ENCODE measurements at places on chromosomes 1 and 21.

- no peak for DNase-seq
These were observed 54.1 kb upstream of the MUTYH start for GRCh38 chr1:45394342-45394741.

- DNase-seq: no peak
These were observed 35.1 kb downstream of the NUAK2 start for GRCh38 chr1:205286335-205286950.

GRCh38 chr1:12153181-12153785 lies 13.5 kb upstream of the TNFRSF1B start:
- DNase-seq: no peak

GRCh38 chr1:109877317-109877771 lies 33.3 kb upstream of the CSF1 start:
- no peak for DNase-seq

DNA sequence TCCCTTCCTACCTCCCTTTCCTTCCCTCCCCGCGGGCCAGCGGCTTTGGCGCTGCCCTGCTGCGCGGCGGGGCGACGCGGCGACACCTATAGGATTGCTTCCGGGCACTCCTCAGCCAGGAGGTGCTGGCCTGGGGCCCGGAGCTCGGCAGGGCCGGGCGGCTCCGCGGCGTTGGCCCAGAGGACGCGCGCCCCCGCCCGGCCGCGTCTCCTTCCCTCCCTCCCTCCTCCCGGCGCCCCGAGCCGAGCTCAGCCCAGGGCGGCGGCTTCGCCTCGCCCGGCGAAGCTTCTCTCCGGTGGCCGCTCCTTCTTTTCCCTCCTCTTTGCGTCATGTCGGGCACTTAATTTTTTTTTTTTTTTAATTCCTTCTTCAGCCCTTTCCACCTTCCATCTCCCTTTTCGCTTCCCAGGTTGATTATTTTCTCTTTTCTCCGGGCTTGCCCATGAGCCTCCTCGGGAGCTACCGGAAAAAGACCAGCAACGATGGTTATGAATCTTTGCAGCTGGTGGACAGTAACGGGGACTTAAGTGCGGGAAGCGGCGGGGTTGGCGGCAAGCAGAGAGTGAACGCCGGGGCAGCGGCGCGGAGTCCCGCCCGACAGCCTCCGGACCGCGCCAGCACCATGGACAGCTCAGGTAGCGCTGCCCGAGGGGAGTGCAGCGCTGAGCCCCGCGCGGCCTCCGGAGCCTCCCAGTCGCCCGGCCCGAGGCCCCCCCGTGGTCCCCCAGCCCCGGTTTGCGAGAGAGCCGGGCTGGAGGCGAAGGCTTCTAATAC lies at the start of gene DNAJC6:
Gene DNAJC6 (plus strand): TSS at position 240 of the 774 bp plus-strand sequence. CDS start 203 bp downstream, at position 443.
- DNase-seq: peak; percentile 1

DNA sequence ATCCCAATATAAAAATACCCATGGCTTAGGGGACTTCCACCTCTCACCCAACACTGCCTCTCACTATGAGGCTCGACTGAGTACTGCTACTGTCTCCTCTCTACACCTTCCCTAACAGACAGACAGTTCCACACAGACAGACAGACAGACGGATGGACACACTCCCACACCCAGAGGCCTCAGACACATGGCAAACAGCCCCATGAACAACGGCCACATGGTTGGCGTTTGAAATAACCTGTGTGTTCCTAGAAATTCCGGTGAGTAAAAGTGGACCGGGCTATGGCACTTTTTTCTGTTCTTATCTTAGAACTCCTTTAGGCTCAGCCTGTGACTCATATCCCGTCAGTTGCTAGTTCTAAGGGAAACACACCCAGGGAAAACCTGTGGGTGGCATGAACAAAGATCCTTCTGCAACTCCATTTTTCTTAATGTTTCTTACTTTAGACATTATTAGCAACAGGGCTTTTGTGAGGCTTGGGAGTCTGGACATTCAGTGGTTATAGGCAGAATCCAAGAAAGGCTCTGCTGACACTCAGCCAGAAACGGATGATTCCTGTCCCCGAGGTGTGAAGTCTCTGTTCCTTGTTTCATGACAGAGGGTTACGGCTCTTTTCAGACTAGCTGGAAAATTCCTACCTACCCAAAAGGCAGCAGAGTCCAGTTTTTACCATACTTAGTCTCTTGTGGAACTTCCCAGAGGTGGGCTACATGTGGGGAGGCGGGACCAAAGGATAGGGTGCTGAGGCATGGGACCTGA lies 90.5 kb upstream of the TLR5 start:
- DNase-seq: no peak

Data from stimulated activated CD8-positive, alpha-beta memory T cell treated with anti-CD3 and anti-CD28 coated beads, Interleukin-12 subunit alpha, Interleukin-12 subunit beta, amount 100 ng/mL, for 1 hour (primary cell).